ENCODE measurements at places on chromosomes 4 and X.

DNA sequence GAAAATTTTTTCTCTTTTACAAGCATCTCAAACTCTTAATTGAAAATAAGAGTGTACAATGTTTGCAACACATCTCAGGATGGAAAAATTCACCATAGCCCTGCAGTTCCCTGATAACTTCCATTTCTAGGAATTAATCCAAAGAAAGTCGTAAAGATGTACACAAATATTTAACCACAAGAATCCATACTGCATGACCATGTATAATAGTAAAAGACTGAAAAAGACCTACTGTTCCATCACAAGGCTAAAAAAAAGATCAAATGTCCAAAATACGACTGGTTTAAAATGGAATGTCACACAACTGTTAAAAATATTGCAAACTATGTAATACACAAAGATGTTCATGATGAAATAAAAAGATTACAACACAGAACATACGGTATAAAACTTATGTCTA is 32.1 kb downstream of the HUWE1 start:
- DNase-seq = no peak
- peak overlapping the region; percentile 39 for H3K27ac ChIP-seq
- H3K27me3 ChIP-seq = no peaks in the 10 kb centered on the region
- H3K4me1 ChIP-seq = no peaks in the 10 kb centered on the region

DNA sequence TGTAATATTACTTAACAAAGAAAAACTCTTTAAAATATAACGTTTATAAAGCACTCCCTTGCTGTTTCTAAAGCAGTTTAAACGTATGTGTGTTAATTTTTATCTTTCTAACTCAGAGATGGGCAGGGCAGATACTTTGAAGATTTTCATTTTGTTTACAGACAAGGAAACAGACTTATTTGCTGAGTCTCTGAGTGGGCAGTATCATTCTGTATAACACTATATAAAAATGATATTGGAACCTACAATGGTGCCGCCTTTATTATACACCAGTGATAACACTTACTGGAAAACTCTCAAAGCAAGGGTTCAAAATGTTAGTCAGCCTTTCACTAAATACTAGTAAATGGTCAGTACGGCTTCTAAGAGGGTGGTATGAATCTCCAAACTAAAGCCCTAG is 193.4 kb downstream of the NR3C2 start:
- H3K27me3 ChIP-seq = no peaks in the 10 kb centered on the region
- no peak for DNase-seq
- no peak overlapping the region for H3K27ac ChIP-seq
- no peaks in the 10 kb centered on the region for H3K36me3 ChIP-seq

DNA sequence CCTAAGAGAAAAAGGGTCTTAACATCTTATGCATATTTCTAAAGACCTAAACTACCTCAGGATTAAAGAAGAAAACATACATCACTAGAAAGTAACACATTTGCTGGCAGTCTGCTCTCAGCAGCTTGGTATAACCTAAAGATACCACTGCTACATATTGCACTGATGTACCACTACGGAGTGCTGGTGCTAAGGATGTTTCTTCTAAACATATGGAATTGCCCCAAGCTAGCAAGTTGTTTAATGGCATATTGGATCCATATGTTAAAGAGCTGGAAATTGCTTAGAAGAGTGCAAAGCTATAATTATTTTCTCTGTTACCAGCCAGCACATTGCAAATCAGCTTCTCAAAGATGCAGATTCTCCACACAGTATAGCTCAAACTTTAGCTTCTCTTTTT is 436.5 kb upstream of the GALNTL6 start:
- no peaks in the 10 kb centered on the region for H3K27me3 ChIP-seq
- no peak overlapping the region for H3K4me3 ChIP-seq
- H3K4me1 ChIP-seq = no peaks in the 10 kb centered on the region
- no peaks in the 10 kb centered on the region for H3K36me3 ChIP-seq
- no peak overlapping the region for H3K27ac ChIP-seq
- DNase-seq = no peak

DNA sequence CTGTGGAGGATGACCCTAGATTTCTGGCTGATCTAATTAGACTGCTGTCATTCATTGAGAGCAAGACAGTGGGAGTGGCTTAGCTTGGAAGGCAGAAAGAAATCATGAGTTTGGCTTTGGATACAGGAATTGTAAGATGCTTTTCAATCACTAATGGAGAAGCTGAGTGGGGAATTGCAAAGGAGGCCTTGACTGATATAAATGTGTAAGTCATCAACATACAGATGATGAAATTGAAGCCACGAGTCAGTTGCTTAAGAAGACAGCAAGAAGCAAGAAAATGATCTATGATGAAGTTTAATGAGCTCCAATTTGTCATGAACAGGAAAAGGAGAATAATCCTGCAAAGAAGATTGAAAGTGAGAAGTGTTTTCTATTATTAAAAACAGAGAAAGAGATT is 136.7 kb upstream of the C1QTNF7 start:
- no peak for DNase-seq
- no peak overlapping the region for H3K27ac ChIP-seq
- peaks cover 2% of the 10 kb centered on the region for H3K27me3 ChIP-seq

- H3K27me3 ChIP-seq = no peaks in the 10 kb centered on the region
- peaks cover 6% of the 10 kb centered on the region for H3K4me1 ChIP-seq
These were observed 60.4 kb downstream of the CCNI start for GRCh38 chr4:77015390-77015789.

DNA sequence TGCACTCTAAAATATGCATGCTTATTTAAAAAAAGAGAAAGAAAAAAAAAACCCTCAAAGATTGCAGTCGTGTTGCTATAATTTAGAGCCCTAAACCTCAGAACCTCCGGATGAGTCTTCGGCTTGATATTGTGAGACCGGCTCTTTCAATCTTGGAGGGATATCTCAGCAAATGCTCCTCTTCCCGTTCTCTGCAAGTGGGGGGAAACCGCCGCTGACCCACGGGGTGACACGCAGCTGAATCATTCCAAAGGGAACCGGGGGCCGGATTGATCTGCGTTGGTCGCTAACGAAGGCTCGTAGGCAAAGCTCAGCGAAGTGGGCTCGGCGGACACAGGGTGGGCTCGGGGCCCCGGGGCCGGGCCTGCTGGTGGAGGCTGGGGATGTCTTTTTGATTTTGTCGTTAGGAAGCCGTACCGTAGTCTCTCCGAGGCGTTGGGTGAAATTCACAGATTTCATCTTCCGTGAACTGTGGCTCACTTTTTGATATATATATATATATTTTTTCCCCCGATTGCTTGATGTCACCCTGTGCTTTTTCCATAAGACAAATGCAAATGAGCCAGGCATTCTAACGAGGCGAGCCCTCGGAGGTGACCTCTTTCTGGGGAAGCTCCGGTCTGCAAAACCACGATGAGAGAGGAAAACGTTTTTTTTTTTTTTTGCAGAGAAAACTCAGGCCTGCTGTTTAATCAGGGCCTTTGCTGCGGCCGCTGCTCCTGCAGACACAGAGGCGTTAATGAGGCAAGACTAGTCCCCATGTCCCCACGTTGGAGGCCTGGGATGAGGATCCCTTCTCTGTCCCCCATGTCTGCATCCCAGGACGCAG is 110.7 kb upstream of the PPP2R3B start:
- H3K27ac ChIP-seq = no peak overlapping the region
- DNase-seq = no peak
- H3K27me3 ChIP-seq = peaks cover 56% of the 10 kb centered on the region
- no peaks in the 10 kb centered on the region for H3K36me3 ChIP-seq
- H3K4me1 ChIP-seq = peaks cover 3% of the 10 kb centered on the region

DNA sequence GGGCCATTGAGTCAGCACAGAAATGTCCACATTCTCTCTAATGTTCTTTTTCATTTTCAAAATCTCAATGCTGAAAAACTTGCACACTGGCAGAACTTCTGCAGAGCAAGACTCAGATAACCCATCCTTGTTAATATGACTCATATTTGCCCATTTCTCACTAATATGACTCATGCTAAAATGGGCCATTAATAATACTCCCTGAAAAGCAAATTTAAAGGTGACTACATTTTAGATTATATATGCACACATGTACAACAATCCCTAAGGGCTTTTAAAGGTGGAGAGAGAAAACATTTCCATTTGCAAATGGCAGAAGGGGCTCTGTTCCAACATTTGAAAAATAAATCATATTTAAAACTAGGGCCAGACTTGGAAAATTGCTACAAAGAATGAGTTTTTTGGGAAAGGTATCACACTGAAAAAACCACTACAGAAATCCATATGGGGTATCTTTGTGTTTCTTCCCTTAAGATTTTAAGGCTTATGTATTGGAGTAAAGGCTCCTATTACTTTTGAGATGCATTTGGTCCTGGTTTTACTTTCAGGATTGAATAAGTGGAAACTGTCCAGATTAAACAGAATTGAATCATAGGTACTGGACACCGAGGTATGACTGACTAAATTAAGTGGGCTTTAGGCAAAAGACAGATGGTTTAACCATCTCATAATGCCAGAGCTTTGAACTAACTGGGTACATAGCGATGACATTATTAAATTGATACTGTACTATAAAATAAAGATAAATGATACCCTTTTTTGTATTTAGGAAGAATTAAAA is 30.0 kb downstream of the TLR2 start:
- H3K36me3 ChIP-seq = no peaks in the 10 kb centered on the region
- H3K4me3 ChIP-seq = no peak overlapping the region
- peaks cover 22% of the 10 kb centered on the region for H3K27me3 ChIP-seq
- DNase-seq = no peak

Data from mesothelial cell of epicardium (in vitro differentiated cells).